ENCODE measurements at places on chromosomes 2 and 18.
A peak's percentile ranks its signal among the peaks of the same experiment; 100 is the strongest.

GRCh38 chr18:79580498-79581171, 99.0 kb upstream of the CTDP1 start:
- no peak for DNase-seq

DNA sequence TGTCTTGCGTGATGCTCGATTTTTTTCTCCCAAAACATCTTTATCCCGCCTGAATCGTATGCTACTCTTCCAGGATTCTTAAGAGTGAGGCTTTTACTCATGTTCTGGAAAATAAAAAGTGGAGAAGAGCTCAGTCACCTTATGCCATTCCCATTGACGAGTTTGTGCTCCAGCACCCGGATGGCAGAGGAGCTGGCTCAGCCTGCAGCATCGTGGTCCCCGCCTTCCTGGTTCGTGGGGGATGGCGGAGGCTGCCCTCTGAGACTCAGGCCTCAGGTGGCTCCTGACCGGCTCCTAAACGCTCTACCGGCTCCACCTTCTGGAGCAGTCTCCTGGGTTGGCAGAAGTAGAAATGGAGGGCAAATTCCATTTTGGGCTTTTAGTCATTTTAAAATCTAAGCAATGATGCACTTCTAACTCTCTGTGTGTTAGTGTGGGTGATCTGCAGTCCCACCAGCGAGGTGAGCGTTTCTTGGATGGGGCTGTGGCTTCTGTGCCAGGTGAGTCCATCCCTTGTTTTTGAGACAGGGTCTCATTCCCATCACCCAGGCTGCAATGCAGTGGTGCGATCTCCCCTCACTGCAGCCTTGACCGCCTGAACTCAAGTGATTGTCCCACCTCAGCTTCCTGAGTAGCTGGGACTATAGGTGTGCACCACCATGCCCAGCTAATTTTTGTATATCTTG, 27.8 kb downstream of the RTP5 start:
- no peak for DNase-seq

- DNase-seq, result peak; percentile 39
These were observed 245.8 kb downstream of the PAX3 start for GRCh38 chr2:222052934-222053367.

DNA sequence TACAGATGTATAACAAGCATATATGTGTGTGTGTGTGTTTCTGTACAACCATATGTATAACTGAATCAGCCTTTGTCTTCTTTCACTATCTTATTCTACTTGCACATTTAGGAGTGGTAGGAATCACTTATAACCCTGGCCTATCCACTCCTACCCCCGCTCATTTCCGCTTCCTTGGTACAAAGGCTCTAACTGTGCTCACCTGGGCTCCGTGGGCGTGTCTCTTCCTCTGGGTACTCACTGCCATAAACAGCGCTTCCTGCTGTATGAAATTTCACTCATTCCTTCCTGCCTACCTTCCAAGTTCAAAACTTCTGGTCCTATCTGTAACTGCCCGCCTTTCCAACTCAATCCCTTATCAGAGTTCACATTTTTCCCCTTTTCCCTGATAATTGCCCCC, 815.5 kb downstream of the EPHA4 start:
- no peak for DNase-seq

GRCh38 chr2:150438654-150439053, 48.8 kb downstream of the RND3 start:
- no peak for DNase-seq

DNA sequence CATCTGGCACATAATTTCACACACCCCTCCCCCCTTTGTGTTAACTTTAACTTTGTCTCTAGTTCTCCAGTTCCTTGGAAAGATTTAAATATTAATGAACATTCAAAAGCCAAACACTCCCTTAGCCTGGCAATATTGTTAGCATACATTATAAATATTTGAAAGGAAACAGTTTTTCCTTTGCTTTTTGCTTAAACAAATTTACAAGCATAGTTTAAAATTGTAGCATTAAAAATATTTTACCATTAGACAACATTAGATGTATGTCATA, 113.1 kb upstream of the SLC38A11 start:
- no peak for DNase-seq

- DNase-seq, result no peak
These were observed 764.0 kb downstream of the SUCLG1 start for GRCh38 chr2:83695037-83695436.

DNA sequence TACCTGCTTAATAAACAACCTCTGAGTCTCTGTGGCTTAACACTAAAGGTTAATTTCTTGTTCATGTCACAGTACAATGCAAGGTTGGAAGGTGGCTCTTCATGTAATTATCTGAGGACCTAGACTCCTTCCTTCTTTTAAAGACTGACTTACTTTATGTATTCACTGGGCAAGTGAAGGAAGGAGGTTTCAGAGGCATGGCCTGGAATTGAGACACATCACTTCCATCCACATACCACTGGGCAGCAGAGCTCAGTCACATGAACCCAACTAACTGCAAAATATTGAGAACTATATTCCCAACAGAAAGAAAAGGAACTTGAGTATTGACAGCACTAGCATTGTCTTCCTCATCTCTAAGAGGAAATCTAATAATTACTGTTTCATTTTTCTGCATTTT, 57.5 kb upstream of the FN1 start:
- no peak for DNase-seq

DNA sequence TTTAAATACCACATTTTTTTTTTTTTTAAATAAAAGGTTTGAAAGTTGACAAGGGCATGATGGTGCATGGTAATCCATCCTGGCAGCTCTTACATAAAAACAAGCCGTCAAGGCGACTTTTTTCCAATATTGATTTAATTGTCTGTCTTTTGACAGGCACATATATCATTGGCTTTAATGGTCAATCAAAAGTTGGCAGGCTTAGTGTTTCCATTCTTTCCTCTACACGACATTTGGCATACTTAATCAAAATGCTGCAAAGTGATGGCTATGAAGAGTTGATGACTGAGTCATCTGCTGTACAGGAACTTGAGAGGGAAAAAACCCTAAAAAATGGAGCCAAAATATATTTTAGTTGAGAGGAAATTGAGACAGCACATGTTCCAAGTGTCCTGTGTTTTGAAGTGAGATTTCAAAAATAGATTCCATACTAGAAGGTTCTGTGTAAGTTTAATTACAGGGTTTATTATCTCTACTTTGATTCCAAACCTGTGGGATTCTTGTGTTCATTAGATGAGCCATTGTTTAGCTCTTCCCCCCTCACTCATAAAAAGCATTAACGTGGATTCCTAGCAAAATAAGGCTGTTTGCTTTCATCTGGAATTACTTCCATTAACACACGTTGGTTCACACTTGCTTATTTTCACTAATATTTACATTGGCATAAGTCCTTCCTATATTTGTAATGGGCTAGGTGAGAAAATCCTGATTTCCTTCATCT, 3.2 kb downstream of the TSHZ1 start:
- no peak for DNase-seq

GRCh38 chr2:162579986-162580385, 236.1 kb downstream of the GCA start:
- DNase-seq, result peak; percentile 15

DNA sequence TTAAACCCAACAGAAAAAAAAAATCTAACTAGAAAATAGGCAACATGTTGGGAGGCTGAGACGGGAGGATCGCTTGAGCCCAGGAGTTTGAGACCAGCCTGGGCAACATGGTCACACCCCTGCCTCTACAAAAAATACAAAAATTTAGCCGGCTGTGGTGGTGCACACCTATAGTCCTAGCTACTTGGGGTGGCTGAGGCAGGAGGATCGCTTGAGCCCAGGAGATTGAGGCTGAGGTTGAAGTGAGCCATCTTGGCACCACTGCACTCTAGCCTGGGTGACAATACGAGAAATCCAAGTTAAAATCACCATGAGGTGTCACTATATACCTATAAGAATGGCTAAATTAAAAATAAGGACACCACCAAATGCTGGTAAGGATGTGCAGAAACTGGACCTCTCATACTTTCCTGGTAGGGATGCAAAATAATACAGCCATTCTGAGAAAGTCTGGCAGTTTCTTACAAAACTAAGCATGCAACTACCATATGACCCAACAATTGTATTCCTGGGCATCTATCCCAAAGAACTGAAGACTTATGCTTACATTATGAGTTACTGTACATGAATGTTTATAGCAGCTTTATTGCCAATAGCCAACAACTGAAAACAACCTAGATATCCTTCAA, 2.2 kb downstream of the SEPTIN10 start:
- DNase-seq, result no peak

- no peak for DNase-seq
These were observed 226.8 kb downstream of the MC4R start for GRCh38 chr18:60145776-60146175.
